Spleen (tissue), 13 donors: ENCODE measurements at places on chromosomes 7 and 10.
A peak's percentile ranks its signal among the peaks of the same experiment; 100 is the strongest.

- no peak for DNase-seq
These were observed 22.7 kb upstream of the ZCCHC24 start for GRCh38 chr10:79468015-79468560.

GRCh38 chr10:79487296-79488194 is 24.8 kb upstream of the EIF5AL1 start:
- DNase-seq = peak; percentile 81

- no peak for DNase-seq
These were observed 11.2 kb downstream of the WDFY4 start for GRCh38 chr10:48695636-48696534.

- DNase-seq = no peak
These were observed 50.9 kb downstream of the SEMA3D start for GRCh38 chr7:85135977-85136376.

- no peak for DNase-seq
These were observed 21.9 kb upstream of the VSIR start for GRCh38 chr10:71795248-71795647.
